Activated T-cell treated with anti-CD3 and anti-CD28 coated beads, Interleukin-2, amount 50 U/mL, for 72 hours (primary cell): ENCODE measurements at places on chromosomes 5 and 9. TPM values are rescaled to one million over a fixed set of nuclear protein-coding genes. Genes with fewer than 3 reads are reported as not detected.
A peak's percentile ranks its signal among the peaks of the same experiment; 100 is the strongest.

Gene NMUR2
- total RNA-seq: not detected

Gene HTR1A
- not detected for total RNA-seq

DNA sequence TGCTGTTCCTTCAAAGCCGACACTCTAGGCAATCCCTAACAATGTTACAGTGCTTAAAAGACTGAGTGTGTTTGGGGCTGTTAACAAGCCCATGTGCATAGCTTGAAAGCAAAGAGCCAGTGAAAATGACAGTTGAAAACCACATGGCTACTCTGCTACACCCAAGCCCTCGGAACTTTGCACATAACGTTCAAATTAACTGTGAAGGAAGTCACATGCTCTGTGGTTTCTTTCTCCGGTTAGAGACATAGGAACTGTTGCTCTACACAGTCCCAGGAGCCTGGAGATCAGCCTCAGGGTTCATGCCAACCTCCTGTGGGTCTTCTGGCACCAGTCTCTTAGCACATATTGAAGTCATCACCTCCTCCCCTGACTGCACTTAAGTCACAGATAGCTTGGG is 51.1 kb downstream of the C9orf152 start:
- H3K4me1 ChIP-seq: peaks cover 85% of the 10 kb centered on the region
- no peaks in the 10 kb centered on the region for H3K27me3 ChIP-seq
- no peak for DNase-seq
- peak overlapping the region; percentile 33 for H3K4me3 ChIP-seq
- H3K36me3 ChIP-seq: peaks cover 19% of the 10 kb centered on the region

DNA sequence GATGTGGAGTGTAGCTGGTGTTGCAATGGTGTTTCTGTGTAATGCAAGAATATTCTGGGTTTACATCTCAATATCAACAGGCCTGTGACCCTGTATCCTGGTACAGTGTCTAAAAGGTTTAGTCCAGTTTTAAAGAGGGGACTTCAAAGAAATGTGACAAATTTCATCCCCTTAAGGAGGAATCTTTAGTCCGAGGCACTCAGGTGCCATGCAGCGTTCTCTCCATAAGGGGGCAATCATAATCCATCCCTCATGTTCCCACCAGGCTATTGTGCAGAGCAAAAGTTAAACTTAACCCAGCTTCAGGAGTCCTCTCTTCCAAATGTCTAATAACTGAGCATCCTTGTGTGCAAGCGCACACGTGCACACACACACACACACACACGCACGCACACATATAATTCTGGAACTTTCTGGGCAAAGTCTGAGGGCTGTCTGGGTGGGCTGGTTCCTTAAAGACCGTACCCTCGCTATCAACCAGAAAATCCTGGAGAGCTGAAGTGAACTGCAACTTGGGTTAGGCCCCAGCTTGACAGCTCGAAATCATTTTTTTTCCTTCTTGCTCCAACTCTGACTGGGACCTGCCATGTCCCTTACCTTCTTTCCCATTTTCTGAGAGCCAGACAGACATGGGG is 46.0 kb downstream of the CRB2 start:
- H3K27ac ChIP-seq: no peak overlapping the region
- H3K27me3 ChIP-seq: no peaks in the 10 kb centered on the region
- DNase-seq: no peak
- H3K36me3 ChIP-seq: no peaks in the 10 kb centered on the region
- H3K4me1 ChIP-seq: no peaks in the 10 kb centered on the region

DNA sequence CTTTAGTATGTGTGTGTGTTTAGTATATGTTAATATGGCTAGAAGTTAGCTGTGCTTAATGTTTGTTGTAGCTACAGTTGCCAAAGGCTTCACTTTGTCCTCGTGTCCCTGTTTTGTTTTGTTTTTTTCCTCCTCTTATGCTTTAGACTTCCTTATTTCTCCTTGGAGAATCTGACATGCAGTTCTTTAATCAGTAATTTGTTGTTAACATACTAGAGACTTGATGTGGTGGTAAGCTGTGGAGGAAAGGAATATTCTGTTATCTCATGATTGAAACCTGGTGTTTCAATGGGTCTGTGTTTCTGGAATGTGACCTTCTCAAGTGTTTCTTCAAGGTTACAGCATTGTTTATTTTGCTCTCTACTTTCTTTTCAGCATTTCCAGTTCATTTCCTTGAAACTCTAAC is 515.6 kb upstream of the ST8SIA4 start:
- no peaks in the 10 kb centered on the region for H3K4me1 ChIP-seq
- no peaks in the 10 kb centered on the region for H3K36me3 ChIP-seq
- no peak overlapping the region for H3K27ac ChIP-seq
- no peak for DNase-seq

DNA sequence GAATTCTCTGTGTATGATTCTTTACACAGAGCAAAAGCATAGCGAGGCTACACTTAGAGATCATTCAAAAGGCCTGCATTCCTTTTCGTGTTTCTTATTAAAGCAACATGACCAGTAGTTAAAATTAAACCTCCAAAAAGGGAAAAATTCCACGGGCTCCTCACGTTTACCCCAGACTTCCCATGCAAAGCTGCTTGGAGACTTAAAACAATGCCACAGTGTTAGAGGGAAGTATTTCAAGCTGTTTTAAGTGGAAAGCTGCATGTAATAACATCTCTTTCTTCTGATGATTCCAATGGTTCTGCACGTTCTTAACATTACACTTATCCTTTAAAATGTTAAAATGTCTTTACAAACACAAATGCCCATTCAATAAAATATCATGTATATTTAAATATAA is 405.2 kb downstream of the SEMA5A start:
- no peak overlapping the region for H3K4me3 ChIP-seq
- H3K27me3 ChIP-seq: no peaks in the 10 kb centered on the region
- H3K36me3 ChIP-seq: no peaks in the 10 kb centered on the region
- DNase-seq: no peak
- no peak overlapping the region for H3K27ac ChIP-seq

DNA sequence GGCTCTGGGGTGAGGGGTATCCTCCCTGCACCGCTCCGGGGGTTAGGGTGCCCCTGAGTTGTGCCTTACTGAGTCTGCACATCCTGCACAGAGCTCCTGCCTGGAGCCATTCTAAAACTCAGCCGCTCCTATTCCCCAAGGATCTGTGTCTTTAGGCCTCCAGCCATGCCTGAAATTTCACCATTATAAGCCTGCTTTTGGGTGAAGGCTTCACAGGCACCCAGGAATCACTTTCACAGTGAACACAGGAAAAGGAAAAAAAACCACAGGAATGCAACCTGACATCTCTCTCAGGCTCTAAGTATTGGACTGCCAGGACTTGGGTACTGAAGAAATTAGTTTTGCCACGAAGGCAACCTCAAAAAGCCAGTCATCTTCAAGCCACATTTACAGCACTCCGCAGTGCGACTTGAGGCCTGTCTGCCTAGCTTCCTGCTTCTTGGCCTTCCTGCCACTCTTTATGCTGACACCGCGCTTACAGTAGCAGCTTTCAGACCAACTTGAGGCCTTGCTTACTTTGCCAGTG is 30.9 kb downstream of the GALNT10 start:
- peak overlapping the region; percentile 97 for H3K27ac ChIP-seq
- DNase-seq: peak; percentile 59
- peaks cover 50% of the 10 kb centered on the region for H3K4me1 ChIP-seq
- H3K4me3 ChIP-seq: peak overlapping the region; percentile 72

- peaks cover 61% of the 10 kb centered on the region for H3K27me3 ChIP-seq
- H3K4me1 ChIP-seq: peaks cover 10% of the 10 kb centered on the region
- no peak overlapping the region for H3K27ac ChIP-seq
- H3K36me3 ChIP-seq: no peaks in the 10 kb centered on the region
- DNase-seq: peak; percentile 51
Observed at GRCh38 chr5:132813599-132814502, 749 bp downstream of the SOWAHA start.

DNA sequence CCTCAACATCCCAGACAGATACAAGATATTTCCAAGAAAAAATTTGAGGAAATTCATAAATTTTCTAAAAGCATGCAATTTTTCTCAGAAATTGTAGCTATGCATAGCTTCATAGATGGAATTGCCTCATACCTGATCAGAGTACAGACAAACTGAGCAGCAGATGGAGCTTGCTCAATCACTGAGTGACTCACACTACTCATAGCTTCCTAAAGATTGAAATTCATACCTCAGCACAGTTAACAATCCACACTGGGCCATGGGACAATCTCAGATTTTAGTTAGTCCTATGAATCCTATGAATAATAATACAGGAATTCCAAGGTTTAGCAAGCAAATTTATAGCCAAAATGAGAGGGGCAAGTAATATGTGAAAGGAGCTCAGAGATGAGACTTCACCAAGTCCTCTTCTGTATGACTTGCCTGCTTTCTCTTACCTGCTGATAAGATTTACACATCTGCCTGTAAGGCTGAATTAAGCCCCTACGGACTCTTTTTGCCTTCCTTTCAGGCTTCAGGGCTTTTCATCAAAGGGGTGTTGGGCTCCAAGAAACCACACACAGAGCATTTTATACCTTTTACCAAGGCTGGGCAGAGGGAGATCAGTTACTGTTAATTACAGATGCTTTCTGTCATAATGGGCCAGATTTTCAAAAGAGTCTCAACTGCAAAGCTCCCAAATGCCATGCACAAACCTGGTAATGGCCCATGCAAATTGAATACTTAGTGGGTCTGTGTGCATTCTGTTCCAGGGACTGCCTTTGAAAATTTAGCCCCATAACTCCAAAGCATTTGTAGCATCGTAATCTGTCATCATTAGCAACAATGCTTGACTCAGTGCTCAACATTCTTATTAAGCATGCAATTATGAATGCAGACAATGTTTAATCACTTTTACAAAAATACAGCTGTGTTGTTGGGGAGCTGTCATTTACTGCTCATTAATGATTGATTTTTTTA is 439.3 kb downstream of the DTWD2 start:
- no peak for DNase-seq
- no peaks in the 10 kb centered on the region for H3K27me3 ChIP-seq
- no peaks in the 10 kb centered on the region for H3K36me3 ChIP-seq
- no peaks in the 10 kb centered on the region for H3K4me1 ChIP-seq
- no peak overlapping the region for H3K27ac ChIP-seq
